ENCODE measurements at places on chromosomes 5 and 9.
A peak's percentile ranks its signal among the peaks of the same experiment; 100 is the strongest.

DNA sequence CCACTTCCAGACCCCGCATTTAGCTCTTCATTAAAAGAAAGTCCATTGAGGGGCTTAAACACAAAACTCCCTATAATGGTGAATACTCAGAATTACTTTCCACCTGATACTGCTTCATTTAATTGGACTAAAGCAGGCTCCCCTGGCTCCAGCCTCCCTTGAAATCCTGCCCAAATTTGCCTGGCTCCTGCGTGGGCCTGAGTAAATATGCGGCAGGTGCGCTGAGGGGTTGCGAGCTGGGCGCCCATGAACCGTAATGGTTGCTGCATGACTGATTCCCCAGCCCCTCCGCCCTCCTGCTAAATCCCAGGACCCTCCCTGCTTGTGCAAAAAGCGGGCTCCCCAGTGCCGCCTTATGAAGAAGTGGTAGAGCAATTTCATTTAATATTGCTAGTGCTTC is 639.7 kb downstream of the BNC2 start:
- no peak for DNase-seq

DNA sequence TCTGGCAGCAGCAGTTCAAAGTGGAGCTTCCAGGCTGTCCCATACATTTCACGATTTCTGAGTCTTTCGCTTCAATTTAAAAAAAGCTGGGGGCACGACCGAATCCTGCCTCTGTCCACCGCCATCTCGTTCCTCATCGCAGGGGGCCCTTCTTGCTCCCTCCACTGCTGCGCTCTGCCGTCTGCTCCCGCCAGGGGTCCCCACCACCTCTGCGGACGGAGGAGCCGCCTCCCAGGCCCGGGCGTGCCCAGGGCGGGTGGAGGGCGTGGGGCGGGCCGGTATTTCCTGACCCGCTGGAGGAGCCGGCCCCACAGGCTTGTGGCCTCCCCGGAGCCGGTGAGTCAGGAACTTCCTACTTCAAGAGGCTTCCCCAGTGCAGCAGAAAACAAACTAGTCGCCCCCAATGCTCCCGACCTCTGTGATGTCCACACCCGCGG is 50.4 kb downstream of the USP20 start:
- peak; percentile 94 for DNase-seq

GRCh38 chr9:89400403-89401116 is 82.3 kb downstream of the SECISBP2 start:
- no peak for DNase-seq

DNA sequence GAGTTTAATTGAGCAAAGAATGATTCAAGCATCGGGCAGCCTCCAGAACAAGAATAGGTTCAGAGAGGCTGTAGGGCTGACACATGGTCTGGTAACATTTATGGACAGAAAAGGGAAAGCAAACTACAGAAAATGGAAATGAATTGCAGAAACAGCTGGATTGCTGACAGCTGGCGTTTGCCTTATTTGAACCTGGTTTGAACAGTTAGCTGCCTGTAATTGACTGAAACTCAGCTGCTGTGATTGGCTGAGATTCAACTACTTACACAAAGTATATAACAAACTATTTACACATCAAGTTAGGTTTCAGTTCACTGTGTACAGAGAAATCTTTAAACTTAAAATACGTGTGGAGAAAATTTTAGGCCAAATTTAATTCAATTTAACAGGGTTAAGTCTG is 441.7 kb downstream of the PRELID2 start:
- no peak for DNase-seq

DNA sequence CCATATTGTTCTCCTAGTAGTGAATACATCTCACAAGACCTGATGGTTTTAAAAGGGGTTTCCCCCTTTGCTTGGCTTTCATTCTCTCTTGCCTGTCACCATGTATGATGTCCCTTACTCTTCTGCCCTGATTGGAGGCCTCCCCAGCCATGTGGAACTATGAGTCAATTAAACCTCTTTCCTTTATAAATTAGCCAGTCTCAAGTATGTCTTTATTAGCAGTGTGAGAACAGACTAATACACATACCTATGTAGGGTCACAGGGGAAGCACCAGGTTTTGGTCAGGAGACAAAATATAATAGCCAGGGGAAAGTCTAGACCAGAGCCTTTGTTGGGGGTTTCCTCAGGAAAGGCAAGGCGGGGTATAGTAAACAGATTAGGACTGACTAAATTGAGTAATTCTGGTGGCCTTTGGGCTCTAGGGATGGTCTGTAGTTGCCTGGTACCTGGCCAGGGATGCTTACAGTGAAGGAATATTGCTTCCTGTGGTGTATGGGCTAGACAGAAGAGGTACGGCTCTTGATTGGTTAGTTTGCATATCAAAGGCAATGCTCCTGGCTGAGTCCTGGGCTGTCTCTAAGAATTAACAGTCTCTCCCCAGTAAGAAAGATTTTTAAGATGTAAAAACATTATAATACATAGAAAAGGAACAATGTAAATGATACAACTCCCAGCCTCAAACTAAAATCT is 254.5 kb downstream of the ELAVL2 start:
- no peak for DNase-seq

All from activated T-cell treated with anti-CD3 and anti-CD28 coated beads, Interleukin-2, amount 50 U/mL, for 1 hour (primary cell).